Stimulated activated CD4-positive, alpha-beta T cell treated with anti-CD3 and anti-CD28 coated beads, Interleukin-2, amount 100 ng/mL, for 24 hours (primary cell): ENCODE measurements at places on chromosomes 1 and 21.

- DNase-seq: no peak
Observed at GRCh38 chr1:225567789-225568188, 85.1 kb downstream of the ENAH start.

- no peak for DNase-seq
Observed at GRCh38 chr1:239218301-239218700, 168.1 kb upstream of the CHRM3 start.

DNA sequence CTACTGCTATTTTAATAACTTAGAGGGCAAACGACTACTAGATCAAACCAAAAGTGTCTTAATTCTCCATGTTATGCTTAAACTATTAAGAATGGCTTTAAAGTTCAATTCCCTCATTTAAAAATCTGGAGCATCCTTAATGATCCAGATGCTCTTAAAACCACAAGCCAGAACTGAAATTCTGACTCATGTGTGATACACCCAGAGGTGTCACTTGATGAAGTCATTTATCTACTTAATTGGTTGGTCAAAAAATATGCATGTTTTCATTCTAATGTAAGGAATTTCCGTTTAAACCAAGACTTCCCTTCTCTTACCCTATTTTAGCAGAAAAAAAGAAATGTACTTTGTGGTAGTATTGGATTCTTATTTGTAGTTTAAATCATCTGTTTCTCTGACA, 1261.2 kb upstream of the B3GALT2 start:
- no peak for DNase-seq

DNA sequence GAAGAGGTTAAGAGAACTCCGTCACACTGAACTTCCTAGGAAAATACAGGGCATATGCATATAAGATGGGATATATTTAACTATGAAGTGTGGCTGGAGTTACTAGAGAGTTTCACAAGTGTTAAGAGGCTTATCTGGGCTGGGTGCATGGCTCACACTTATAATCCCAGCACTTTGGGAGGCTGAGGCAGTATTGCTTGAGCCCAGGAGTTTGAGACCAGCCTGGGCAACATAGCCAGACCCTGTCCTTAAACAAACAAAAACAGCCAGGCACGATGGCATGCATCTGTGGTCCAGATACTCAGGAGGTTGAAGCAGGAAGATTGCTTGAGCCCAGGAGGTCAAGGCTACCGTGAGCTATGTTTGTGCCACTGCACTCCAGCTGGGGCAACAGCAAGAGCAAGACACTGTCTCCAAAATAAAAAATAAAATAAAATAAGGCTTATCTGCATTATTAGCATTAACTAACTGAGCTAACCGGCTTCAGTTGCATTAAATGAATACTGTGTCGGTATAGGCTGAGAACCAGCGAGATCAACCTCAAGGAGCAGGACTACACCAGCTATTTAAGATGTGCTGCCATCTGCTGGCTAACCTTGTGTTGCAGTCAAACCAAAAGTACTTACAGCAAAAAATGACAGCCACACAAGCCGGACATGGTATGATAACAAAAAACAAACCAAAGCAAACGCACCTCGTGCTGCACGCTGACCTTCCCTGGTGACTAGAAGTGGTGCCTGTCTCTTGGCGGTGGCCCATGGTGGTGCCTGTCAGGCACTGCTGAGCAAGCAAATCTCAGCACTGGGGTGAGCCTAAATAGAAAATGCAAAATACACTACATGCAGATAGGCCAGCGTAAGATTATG, 19.7 kb upstream of the RBBP5 start:
- peak; percentile 80 for DNase-seq
